IPS DF 6.9 (cell line): ENCODE measurements at places on chromosomes 12 and 14.

DNA sequence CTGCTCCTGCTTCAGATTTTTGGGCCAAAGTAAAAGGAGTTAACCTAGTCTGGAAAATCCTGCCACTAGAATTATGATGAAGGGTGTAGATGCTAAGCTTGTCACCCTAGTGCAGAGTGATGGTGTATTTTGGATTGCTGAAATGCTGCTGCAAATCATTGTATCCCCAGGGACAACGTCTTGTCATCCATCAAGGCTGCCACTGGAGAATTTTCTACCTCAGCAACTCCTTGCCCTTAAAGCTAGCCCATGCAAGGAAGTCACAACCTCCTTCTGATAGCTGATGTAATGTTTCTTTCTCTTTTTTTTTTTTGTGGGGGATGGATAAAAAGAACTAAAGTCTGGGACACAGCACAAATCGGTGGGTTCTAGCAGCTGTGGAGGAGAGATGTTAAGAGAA lies 139.4 kb upstream of the FRMD6 start:
- DNase-seq, result no peak

DNA sequence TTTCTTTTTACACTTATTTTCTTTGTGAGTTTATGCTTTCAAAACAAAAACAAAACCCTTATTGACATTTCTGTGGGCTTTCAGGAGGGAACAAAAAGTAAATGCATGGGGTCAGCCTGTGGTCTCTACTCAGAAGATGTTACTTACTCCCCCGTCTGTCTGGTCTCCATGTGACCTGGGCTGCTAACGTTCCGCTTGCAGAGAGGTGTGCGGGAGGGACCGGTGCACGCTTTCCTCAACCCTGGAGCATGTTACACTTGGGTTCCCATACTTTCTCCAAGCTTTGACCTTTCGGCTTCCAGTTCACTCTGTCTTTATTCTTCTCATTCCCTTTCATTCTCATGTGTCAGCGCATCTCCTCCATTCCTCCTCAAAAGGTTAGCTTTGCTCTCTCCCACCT lies 36.5 kb downstream of the ZC3H14 start:
- DNase-seq, result no peak

DNA sequence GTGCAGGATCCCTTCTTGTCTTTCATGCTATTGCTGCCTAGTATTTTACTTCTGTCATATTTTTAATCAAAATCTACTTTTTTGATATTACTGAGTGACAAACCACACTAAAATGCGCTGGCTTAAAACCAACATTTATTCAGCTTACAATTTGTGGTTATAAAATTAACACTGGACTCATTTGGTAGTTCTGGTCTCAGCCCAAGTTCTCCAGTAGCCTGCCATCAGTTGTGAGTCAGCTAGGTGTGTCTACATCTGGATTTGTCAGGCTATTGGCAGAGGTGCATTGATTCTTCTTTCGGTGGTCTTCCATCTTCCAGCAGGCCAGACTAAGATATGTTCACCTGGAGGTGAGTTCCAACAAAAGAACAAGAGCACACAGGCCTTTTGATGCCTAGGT lies 765.1 kb upstream of the FBXO33 start:
- DNase-seq, result no peak

- no peak for DNase-seq
These were observed 644 bp downstream of the NAB2 start for GRCh38 chr12:57089271-57090245.

GRCh38 chr12:16474801-16475200 lies 127.4 kb downstream of the MGST1 start:
- DNase-seq, result no peak

- no peak for DNase-seq
These were observed at the start of gene OR4Q3 for GRCh38 chr14:19743256-19743655. Gene OR4Q3 (plus strand): TSS chr14:19743571.

DNA sequence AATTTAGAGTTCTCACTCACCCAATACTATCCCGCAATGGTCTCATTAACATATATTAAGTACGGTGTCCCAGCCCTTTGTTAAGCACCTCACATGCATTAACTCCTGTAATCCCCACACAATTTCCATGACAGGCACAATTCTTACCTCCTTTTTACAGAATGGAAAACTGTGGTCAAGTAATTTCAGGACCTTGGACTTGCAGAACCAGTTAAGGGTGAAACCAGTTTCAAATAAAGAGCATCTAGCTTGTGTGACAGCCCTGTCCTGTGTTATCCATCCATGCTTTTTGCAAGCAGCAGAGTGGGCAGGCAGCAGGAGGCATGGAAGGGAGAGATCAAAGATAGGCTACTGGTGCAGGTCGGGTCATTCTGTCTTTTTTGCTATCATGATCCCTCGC lies 470.8 kb downstream of the NELL2 start:
- no peak for DNase-seq

- DNase-seq, result no peak
These were observed 236.2 kb downstream of the AKAP6 start for GRCh38 chr14:32565256-32565655.

DNA sequence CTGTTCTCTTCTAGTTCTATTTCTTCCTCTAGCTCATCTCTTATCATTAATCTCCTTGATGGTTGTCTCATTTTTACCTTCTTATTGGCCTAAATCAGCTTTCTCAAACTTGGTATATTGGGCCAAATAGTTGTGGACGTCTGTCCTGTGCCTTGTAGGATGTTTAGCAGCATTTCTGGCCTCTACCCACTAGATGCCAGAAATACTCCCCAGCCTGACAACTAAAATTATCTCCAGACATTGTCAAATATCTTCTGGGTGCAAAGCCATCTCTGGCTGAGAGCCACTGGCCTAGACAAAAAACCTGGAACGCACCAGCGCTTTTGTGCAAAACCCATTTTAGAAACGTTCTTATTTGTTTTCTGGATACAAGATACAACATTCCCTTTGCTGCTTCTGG lies 38.8 kb upstream of the LRRC10 start:
- no peak for DNase-seq
